SW480 (cell line): ENCODE measurements at places on chromosomes 5 and 9.

- peak; percentile 46 for DNase-seq
These were observed 572 bp downstream of the CDK5RAP2 start for GRCh38 chr9:120579139-120580050.

- DNase-seq = no peak
These were observed 428.8 kb downstream of the CDK5RAP2 start for GRCh38 chr9:120151149-120151548.

- no peak for DNase-seq
These were observed 18.5 kb downstream of the COL15A1 start for GRCh38 chr9:98962181-98962560.

- no peak for DNase-seq
These were observed 97.2 kb upstream of the NREP start for GRCh38 chr5:111854186-111854585.

- DNase-seq = no peak
These were observed 10.3 kb upstream of the YTHDC2 start for GRCh38 chr5:113503146-113503545.

DNA sequence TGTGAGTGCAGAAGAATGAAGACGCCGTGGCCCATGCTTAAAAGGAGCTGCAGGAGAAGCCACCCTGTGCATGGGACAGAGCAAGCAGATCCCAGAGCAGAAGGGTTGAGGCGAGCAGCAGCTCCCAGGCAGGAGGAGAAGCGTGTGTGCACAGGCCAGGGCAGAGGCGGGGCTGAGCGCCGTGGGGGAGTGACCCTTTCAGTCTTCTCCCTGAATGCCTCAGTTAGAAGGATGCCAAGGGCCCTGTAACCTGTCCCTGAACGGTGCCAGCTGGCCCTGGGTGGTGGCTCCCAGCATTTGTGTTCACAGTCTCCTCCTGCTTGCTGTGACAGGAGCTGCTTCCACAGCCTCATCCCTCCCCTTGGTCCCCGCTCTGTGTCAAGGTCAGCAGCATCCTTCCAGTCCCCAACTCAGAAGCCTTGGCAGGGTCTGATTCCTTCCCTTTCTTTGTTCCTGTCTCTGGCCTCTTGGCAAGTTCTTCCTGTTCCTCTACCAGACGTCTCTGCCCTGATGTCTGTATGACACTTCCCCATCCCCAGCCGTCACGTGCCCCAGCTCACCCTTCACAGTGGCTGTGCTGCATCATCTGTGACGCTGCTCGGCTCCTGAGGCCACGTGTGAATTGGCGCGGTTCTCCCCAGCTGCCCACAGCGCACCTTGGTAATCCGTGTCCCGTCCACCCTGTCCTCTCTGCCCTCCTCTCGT, 5.2 kb downstream of the EXOC3 start:
- DNase-seq = no peak
